CD14-positive monocyte (primary cell): ENCODE measurements at places on chromosomes 4 and X.

- no peak for DNase-seq
Measured at GRCh38 chr4:5019274-5019673, at the start of gene CYTL1. TSS of gene CYTL1 (minus strand) at chr4:5019458. CDS start at chr4:5019445, 13 bp downstream.

DNA sequence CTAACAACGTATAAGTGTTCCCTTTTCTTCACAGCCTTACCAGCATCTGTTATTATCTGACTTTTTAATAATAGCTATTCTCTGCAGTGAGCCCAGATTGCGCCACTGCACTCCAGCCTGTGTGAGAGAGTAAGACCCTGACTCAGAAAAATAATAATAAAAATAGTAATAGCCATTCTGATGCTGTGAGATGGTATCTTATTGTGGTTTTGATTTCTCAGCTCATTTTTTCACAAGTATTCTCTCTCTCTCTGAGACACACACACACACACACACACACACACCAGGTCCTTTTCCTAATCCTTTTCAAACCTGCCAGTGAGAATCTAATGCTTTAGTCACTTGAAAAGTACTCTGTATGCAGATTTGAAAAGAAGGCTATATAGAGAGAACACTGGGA, 89.8 kb downstream of the CHIC2 start:
- no peak for DNase-seq

GRCh38 chr4:73450398-73451004, 14.5 kb downstream of the AFP start:
- DNase-seq: no peak

DNA sequence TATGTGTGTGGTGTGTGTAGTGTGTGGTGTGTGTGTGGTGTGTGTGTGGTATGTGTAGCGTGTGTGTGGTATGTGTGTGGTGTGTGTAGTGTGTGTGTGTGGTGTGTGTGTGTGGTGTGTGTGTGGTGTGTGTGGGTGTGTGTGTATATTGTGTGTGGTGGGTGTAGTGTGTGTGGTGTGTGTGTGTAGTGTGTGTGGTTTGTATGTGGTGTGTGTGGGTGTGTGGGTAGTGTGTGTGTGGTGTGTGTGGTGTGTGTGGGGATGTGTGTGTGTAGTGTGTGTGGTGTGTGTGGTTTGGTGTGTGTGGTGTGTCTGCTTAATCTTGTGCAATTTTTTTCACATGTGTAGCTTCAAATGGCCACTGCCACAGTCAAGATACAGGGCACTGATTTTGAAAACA, 94.5 kb downstream of the CPZ start:
- DNase-seq: no peak

- no peak for DNase-seq
Measured at GRCh38 chrX:154083126-154083517, 14.4 kb downstream of the MECP2 start.

DNA sequence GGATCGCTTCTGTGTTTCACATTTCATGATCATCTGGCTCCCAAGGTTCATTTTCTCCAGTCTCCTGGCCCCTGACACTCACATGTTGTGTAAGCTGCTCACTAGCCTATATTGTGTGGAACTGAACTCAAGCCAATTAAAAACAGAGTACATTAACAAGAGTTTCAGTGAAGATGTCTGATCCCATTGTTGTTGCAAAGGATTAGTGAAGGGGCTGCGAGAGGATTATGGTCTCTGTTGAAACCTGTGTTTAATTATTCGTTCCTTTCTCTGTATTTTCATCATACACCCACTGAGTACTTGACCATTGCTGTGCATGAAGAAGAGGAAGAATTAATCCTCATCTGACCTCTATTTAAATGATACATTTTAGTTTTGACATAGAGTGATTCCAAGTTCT, 54.7 kb downstream of the AFF2 start:
- no peak for DNase-seq

DNA sequence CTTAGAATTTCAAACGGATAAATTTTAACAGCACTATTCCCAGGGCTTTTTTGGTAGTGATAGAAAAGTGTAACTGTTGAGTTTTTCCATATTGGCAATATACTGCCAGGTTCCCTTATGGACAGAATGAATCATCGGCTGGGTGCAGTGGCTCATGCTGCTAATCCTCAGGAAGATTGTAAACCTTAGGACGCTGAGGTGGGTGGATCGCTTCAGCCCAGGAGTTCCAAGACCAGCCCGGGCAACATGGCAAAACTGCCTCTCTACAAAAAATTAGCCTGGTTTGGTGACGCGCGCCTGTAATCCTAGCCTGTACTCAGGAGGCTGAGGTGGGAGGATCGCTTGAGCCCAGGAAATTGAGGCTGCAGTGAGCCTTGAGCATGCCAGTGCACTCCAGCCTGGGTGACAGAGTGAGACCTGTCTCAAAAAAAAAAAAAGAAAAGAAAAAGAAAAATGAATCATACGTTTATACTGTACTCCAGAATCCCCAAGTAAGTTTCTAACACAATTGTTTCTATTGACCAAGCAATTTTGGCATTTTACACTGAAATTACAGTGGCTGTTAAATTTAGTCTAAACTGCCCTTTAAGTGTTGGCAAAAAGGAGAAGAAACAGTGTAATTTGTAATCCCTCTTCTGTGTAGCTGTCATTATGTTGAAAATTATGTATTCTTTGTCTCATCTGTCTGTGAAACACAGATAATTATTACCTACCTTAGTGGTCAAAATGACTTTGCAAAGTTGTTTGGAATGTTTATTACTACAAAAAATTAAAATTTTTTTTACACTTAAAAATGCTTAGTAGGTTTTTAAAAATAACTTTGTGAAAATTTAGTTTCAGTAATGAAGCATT, 1.8 kb downstream of the SLC30A9 start:
- DNase-seq: no peak
